SHP77 treated with DMSO at 0.1 percent for 48 hours (cell line): ENCODE measurements at places on chromosomes 2 and 18.

DNA sequence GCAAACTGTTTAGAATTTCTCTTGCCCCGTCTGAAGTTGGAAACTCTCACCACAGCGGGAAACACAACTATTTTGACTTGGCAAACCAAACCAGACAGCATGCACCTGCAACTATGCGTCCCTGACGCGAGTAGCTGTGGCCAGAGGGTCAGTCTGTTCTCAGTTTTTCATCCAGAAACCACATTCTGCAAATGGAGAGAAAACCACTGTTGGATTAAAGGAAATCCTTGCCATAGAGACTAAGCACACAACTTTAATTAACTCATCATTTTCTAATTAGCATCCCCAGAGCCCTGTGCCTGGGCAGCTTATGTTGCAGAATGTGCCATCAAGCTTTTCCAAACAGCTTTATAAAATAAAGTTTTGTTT is 415.7 kb upstream of the TCF4 start:
- no peak for DNase-seq

GRCh38 chr2:232876978-232877441 is 6.9 kb downstream of the SNORC start:
- DNase-seq = no peak

DNA sequence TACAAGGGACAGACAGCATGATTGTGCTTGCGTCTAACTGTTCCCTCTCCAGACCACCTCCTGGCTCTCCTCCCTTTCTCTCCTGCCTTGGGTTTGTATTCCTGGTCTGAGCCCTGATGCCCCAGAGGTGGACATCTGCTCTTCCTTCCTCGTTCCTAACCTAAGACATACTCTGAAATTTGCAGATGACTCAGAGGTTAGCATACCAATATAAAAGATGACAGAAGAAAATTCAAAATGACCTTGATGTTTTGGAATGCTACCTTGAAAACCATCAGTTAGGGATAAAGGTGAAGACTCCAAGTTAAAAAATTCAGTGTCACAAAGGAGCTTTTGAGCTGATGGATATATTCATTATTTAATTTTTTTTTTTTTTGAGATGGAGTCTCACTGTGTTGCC is 12.9 kb downstream of the SMYD1 start:
- no peak for DNase-seq

- DNase-seq = no peak
Observed at GRCh38 chr2:158967731-158968395, 577 bp upstream of the TANC1 start.

- no peak for DNase-seq
Observed at GRCh38 chr2:11140492-11140891, 14.8 kb upstream of the SLC66A3 start.

DNA sequence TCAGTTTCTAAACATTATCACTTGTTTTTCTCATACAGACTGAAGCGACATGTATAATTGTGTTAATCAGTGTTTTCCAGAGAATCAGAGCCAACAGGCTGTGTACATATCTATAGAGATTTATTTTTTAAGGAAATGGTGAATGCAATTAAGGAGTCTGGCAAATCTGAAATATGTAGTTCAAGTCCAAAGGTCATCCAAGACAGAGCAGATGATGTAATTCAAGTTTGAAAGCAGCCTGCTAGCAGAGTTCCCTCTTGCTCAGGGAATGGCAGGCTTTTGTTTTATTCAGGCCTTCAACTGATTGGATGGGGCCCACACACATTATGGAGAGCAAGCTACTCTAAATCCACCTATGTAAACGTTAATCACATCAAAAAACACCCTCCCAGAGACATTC is 282.6 kb downstream of the CBLN2 start:
- no peak for DNase-seq

DNA sequence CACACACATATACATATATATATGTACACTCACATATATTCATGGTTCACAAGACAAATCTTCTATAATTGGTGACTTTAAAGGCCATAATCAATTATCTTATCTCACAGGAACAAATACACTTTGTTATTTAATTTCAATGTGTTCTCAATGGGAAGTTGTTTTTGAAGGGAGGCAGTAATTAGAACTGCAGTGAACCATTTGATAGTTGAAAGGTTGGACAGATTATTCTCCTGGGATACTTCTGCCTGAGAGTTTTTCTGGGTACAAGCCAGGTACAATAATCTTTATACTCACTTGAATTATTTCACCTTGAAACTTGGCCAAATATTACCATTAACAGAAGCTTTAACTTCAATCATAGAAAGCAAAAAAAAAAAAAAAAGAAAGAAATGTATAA is 546.6 kb upstream of the LRRTM4 start:
- no peak for DNase-seq

DNA sequence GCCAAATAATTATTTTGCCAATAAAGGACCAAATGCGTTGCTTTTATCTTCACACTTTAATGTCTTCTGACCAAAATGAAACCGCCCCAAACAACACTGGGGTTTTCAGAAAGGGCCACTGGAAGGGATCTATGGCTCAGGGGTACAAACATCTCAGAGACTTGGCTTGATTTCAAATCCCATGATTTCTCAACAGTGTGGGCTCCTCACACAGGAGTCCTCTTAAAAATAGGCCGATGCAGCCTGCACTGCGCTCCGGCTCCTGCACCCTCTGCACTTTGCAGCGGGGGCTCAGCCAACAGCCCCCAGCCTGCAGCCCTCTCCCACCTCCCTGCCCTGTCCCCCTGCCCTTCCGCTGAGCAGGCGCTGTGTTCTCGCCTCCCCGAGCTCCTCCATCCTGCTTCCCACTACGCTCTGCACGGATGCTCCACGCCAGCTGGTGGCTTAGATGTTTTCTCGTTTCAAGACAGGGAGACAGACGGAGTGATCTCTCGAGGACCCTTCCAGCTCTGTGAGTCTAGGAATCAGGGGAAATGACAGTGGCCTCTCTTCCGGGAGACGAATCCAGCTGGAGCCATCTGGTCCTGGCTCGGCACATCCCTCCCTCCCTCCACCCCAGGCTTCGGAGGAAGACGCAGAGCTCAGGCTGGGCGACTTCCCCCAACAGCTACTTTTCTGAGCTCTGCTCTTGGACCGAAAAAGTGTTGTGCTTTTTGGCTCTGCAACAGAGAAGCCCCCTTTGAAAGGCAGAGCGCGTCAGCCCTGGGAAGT is 71.4 kb downstream of the KCNF1 start:
- DNase-seq = no peak

GRCh38 chr2:148221166-148221565 is 200.3 kb downstream of the MBD5 start:
- DNase-seq = no peak

- DNase-seq = no peak
Observed at GRCh38 chr2:108905906-108906305, 83.1 kb downstream of the EDAR start.

- no peak for DNase-seq
Observed at GRCh38 chr18:79949697-79950487, 1.6 kb downstream of the SLC66A2 start.

GRCh38 chr18:44946529-44947113 is 265.9 kb downstream of the SETBP1 start:
- DNase-seq = peak; percentile 81

DNA sequence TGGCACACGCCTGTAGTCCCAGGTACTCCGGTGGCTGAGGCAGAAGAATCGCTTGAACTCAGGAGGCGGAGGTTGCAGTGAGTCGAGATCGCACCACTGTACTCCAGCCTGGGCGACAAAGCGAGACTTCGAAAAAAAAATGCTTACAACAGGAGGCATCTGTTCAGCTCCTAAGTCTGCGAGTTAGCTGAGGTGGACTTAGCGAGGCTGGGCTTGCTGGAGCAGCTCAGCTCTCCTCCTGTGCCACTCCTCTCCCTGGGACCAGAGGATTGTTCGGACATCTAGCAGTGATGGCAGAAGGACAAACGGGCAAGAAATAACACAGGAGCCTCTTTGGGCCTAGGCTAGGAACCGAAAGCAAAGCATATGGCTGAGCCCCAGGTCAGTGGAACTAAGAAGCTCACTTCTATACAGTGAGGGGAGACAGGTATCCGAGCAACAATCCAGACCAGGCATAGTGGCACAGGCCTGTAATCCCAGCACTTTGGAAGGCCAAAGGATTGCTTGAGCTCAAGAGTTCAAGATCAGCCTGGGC is 260.1 kb downstream of the GLI2 start:
- DNase-seq = no peak

- DNase-seq = no peak
Observed at GRCh38 chr18:22277758-22278157, 108.4 kb downstream of the GATA6 start.

GRCh38 chr2:239287461-239287860 is 113.4 kb downstream of the HDAC4 start:
- no peak for DNase-seq

DNA sequence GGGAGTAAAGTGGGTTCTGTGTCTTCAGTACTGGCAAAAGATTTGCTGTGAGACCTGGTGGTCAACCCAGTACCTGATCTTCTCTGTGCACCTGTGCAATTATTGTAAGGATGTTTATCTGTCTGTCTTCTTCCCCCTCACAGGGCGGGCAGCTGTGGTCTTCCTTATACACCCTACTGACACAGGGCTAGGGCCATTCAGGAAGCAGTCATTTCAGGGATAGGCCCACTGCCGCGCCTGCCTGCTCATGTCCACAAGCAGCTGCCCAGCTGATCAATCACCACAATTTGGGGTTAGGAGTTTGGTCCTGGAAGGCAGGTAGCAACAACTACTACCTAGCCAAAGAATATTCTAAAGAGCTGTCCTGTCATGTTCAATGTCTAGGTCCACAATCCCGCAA is 1.2 kb upstream of the CNNM4 start:
- no peak for DNase-seq

DNA sequence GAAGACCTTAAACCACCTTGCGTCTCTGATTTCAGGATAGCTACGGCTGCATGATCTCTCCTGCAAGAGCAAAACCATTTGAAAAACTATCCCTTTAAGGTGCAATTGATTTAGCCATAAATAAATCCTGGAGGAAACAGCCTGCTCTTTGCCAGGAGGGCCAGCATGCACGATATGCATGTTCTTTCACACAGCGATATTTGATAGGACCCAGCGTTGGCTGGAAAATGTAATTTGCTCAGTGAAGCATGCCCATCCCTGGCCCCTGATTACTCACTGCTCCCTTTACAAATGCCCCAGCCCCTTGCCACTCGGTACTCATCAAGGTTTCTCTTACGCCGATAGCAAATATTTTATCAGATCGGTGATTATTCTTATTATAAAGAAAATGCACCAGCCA is 315.4 kb downstream of the CDH2 start:
- DNase-seq = peak; percentile 83

GRCh38 chr2:72797740-72798139 is 28.1 kb downstream of the EXOC6B start:
- no peak for DNase-seq

GRCh38 chr2:158128168-158128973 is 26.7 kb downstream of the UPP2 start:
- no peak for DNase-seq

- no peak for DNase-seq
Observed at GRCh38 chr2:43144263-43144662, 82.1 kb downstream of the ZFP36L2 start.

DNA sequence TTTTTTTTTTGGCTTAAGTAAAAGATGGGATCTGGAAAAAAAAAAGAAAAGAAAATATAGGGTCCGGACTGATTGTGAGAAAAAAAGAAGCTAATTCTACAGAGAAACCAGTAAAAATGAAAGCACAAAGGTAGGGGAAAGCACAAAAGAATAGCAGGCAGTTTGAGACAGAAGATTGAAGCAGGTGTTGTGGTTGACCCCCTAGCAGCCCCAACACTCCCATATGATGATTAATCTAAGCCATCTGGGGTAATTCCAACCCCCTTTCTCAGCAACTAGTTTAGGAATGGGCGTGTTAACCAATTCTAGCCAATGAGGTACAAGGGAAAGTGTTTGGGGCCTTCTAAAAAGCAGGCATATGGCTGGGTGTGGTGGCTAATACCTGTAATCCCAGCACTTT is 77.0 kb downstream of the MBD2 start:
- DNase-seq = no peak

- no peak for DNase-seq
Observed at GRCh38 chr18:13608791-13609532, 117.4 kb downstream of the FAM210A start.
